ENCODE measurements at places on chromosomes 11 and 22.
A peak's percentile ranks its signal among the peaks of the same experiment; 100 is the strongest.

DNA sequence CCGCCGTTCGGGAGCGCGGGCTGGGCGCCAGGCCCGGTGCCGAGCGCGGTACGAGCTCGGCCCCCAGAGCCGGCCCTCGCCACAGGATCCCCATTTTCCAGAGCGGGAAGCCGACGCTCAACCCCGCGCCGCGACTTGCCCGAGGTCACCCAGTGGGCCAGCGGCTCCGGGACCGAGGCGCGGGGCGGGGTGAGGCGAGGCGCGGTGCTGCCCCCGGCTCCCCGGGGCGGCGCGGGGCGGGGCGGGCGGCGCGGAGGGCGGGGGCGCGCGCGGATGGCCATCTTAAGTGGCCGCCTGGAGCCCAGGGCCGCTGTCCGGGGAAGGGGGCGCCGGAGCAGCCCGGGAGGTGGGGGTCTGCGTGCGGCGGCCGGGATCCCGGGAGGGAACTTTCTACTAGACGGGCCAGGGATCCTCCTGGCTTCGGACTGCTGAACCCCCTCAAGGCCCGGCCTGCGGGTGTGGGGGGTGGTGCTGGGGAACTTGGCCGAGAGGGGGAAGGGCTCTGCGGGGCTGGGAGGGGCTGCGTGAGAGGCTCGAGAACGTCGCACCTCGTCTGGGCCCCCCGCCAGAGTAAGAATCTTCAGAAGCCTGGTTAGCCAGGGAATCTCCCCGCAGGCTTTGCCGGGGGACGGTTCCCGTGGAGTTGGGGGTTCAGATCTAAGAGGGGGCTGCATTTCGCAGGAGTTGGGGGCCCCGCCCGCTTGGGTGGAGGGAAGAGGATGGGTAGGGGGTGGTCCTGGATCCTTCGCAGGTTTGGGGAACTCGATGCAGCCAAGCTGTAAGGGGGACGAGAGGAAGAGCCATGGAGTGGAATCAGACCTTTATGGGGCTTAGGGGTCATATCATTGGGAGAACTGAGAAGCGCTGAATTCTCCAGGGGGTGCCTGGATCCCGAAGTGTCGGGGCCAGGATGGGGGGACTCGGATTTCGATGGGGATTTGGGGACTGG, 678 bp upstream of the INPPL1 start:
- no peak for DNase-seq

- peak; percentile 63 for DNase-seq
Observed at GRCh38 chr22:43343670-43344519, 723 bp upstream of the SCUBE1 start.

DNA sequence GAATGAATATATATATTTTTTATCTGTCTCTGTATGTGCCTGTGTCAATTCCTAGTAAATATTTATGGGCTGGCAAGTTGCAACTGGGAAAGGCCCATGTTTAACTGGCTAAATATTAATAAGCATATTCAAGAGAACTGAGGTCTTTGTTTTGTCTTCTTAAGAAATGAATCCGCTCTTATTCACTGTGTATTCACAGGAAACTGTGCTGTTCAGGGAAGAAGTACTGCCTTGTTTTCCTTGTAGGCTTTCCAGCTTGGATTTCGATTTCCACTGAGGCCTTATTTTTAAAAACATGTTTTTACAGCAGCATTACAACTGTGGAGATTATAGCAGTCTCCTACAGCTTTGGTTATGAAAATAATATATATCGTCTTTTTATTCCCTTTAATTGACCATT, 64.7 kb downstream of the LDLRAD3 start:
- DNase-seq: no peak

DNA sequence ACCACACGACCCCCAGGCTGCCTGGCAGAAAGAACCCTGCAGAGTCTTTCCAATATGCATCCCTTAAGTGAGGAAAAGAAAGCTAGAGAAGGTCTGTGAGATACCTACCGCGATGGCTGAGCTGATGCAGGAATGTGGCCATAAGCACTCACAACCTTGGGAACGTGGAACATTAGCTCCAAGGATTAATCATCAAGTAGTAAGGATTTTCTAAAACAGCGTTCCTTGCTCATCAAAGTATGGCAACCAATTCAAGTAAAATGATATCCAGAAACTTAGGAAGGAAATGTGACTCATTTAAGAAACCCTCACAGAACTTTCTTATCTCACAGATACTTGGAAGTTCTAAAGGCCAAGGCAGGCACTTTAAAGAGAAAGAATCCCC, 12.8 kb downstream of the PACSIN2 start:
- no peak for DNase-seq

DNA sequence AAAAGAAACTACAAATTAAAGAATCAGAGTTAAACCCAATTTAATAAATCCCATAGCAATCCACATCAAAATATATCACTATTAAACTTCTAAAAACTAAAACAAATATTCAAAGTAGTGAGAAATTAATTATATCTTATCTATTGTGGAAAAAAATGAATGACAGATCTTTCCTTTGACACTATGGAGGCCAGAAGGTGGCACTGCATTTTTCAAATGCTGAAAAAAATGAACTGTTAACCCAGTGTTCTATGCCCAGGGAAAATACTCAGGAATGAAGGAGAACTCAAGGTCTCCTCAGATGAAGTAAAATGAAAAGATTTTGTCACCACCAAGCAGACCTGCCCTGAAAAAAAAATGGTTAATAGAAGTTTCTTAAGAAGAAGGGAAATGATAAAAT, 27.7 kb downstream of the TYR start:
- no peak for DNase-seq

DNA sequence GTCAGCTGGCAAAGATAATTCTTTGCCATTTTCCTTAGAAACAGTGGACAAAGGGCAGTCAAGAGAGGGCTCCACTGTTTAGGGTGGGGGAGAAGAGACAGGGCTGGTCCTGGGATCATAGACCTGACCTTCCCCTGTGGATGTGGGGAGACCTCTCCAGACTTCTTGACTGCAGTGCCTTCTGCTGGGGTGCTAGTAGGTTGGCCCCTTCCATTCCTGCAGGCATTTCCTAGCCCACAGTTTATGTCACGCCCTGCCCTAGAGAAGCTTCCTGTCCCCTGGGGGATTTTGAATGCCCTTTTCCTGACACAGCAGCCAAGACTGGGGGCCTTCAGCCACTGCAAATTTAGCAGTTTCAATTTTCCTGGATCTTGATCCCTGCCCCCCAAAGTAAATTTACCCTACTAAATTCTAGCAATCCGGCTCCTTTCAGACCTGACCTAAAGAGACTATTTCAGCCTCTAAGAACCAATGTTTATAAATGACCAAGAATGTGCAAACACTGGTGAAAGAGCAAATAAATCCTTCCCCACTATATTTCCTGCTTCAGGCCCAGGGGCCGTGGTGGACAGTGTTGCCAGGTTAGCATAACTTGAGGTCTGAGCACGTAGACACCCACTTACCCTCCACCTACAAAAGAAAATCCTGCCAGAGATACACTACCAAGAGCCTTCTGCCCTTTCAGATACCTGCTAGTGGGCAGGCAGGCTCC, 58.4 kb downstream of the PPFIBP2 start:
- no peak for DNase-seq

- no peak for DNase-seq
Observed at GRCh38 chr22:28096161-28096560, 177.1 kb upstream of the PITPNB start.

DNA sequence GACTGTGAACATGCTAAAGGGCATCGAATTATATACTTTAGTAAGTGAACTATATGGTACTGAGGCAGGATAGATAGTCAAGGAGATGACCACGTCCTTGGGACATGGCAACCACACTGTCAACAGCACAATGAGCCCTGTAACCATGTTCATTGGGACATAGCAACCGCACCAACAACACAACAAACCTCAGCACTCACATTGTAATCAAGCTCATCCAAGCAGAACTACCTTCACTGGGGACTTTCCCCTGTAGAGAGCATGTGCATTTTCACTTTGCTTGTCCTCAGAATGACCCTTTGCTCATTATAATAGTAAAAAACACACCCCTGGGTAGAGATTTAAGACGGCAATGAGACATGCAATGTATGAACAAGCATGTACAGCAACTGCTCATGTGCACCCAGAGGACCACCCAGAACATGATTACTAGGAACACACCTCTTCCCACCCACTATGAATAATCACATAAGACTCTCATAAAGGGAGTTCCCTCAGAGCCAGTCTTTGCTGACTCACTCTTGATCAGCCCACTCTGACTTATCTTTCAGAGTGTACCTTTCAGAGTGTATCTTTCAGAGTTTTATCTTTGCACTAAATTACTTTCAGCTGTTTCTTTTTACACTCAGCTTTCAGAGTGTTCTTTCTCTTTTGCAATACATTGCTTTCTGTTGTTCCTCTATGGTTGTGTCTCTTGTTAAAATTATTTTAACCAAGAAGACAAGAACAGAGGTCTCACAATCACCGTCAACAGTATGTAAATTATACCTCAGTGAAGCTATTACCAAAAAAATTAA, 4.1 kb upstream of the PLAAT2 start:
- no peak for DNase-seq

- no peak for DNase-seq
Observed at GRCh38 chr11:109799604-109800003, 293.6 kb upstream of the ZC3H12C start.

DNA sequence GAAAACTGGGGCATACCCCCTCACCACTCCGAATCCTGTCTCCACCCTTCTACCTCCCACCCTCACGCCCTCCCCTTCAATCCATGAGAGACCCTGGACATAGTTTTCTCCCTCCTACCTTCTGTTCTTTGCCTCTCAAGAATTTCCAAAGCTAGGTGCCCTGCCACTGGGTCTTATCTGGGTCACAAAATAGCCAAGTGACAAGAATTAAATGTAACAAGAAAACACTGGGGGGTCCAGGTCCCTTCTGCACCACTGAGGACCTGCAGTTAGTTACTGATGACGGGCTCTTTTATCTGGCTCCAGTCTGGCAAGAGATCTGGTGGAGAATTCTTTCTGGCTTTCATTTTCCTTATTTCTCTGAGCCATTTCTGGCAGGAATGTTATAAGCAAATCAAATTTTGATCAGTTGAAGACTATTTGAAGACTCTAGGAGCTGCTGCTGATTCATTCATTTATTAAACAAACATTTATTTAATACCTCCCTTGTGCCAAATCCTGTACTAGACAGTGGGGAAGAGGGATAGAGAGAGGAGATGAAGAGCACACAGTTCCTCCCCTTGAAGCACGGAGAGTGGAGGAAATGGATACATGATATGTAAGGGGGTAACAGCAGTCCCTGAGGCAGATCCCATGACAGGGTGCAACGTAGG, 135.2 kb downstream of the RRAS2 start:
- DNase-seq: no peak

- no peak for DNase-seq
Observed at GRCh38 chr22:17922925-17923903, 101.1 kb downstream of the MICAL3 start.

- DNase-seq: no peak
Observed at GRCh38 chr11:124875401-124875800, 10.2 kb downstream of the ROBO3 start.

- no peak for DNase-seq
Observed at GRCh38 chr11:112623057-112623456, 338.2 kb upstream of the NCAM1 start.

GRCh38 chr11:131867457-131868257, 497.2 kb downstream of the NTM start:
- peak; percentile 59 for DNase-seq

GRCh38 chr11:75765116-75765515, 3.5 kb upstream of the DGAT2 start:
- no peak for DNase-seq

DNA sequence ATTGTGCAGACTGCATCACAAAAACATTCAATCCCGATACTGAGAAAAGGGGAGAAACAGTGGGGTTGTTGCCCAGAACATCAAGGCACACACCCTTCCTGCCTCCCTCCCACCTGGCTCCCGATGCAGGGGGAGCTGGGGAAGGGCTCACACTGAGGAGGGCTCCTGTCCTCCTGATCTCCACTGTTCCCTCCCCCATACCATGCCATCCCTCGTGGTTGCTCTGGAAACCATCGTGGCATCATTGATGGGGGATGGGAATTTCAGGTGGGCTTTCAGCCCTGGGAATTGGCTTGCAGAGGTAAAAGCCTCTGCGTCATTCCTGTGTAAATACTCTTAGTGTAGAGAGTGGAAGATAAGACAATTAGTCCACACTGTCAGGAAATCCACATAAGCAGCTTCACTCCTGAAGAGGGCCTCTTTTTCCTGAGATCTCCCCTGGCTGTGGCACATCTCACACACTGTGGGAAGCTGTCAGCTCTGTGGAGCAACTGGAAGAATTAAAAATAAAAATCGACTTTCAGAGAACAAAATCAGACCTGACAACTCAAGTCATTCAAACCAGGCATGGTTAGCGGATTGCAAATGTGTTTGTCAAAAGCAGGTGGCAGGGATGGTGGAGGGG, 176.0 kb downstream of the CHST1 start:
- DNase-seq: no peak

GRCh38 chr11:106238704-106239360, 161.4 kb downstream of the AASDHPPT start:
- DNase-seq: no peak

GRCh38 chr11:131463162-131463561, 92.7 kb downstream of the NTM start:
- DNase-seq: no peak

Data from neuronal stem cell (in vitro differentiated cells).